Activated naive CD4-positive, alpha-beta T cell (primary cell): ENCODE measurements at places on chromosomes 3 and 15.

GRCh38 chr3:11282250-11283138 lies 10.3 kb downstream of the ATG7 start:
- no peak for DNase-seq

GRCh38 chr15:63488398-63488960 lies 15.9 kb upstream of the USP3 start:
- no peak for DNase-seq

- DNase-seq, result no peak
Observed at GRCh38 chr15:56537881-56538280, 72.9 kb upstream of the MNS1 start.

DNA sequence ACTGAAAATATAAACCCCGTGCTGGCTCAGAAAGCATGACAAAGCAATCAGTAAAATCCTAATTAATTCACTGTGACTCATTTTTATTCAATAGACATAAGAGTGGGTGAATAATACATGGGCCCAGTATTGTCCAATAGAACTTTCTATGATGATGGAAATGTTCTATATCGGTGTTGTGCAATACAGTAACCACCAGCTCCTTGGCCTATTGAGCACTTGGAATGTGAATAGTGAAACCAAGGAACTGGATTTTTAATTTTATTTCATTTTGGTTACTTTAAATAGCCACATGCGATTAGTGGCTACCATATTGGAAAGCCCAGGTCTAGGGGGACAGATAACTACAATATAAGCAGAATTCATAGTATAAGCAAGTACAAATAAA lies 69.8 kb upstream of the PPP2R3A start:
- DNase-seq, result no peak

GRCh38 chr3:107910713-107911259 lies 180.0 kb downstream of the CD47 start:
- DNase-seq, result no peak

DNA sequence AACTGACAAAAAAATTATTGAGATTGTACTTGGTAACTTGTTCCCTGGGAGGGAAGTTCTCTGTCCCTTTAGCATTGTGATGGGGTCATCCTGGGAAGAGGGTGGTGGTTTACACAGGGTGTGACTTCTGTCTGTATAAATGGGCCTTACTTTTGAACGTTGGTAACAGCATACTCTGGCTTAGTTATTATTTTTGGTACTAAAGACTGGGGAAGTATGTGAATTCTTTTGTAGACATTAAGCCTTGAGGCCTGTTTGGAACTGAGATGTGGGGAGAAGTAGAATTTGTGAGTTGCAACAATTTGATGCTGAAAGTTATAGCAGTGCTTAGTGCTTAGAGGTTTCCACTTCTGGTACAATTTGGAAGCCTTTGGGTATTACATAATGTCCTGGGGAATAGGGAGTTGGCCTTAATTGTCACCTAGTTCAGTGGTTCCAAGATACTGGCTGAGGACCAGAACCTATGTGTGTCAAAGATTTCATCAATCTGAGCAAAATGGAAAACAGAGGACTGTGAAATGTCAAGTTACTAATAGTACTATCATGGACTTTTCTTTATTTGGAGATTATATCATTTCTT lies 15.9 kb downstream of the TLNRD1 start:
- no peak for DNase-seq

- DNase-seq, result no peak
Observed at GRCh38 chr3:52240059-52240885, 1.3 kb upstream of the TWF2 start.

GRCh38 chr3:3201611-3202010 lies 22.1 kb upstream of the CRBN start:
- no peak for DNase-seq

GRCh38 chr3:16765661-16766060 lies 119.1 kb upstream of the PLCL2 start:
- no peak for DNase-seq

- no peak for DNase-seq
Observed at GRCh38 chr3:10352146-10352911, 31.4 kb upstream of the SEC13 start.

GRCh38 chr3:43709022-43709421 lies 18.3 kb downstream of the ABHD5 start:
- DNase-seq, result no peak

DNA sequence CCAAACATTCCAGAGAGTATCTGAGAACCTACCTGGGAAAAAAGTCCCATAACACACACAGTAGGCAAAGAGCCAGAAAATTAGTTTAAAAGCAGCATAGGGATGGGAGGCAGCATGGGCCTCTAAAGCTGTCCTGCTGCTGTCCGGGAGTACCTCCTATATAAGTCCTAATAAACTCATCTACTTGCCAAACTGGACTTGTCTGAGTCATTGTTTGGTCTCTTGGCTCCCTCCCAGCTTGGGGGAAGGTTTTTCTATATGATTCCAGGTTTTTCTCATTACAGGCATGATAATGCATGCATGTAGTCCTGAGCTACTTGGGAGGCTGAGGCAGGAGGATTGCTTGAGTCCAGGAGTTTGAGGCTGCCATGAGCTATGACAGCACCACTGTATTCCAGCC lies 17.5 kb upstream of the HACD2 start:
- no peak for DNase-seq

DNA sequence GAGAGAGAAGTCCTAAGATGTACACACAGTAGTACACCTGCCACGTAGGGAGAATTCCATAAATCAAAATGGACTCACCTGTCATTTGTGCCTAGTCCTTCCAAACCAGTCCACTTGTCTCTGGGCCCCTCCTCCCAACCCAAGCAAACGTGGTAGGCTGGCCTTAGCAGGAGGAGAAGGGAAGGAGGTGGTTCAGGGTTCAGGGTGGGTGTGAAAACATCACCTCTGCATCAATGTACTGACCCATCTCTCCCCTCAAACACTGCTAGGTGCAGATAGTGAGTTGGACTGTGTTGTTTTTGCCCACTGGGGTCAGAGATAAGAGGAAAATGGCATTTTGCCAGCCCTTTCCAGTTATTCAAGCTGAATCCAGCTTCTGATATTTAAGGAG lies 99.3 kb downstream of the MME start:
- DNase-seq, result no peak

DNA sequence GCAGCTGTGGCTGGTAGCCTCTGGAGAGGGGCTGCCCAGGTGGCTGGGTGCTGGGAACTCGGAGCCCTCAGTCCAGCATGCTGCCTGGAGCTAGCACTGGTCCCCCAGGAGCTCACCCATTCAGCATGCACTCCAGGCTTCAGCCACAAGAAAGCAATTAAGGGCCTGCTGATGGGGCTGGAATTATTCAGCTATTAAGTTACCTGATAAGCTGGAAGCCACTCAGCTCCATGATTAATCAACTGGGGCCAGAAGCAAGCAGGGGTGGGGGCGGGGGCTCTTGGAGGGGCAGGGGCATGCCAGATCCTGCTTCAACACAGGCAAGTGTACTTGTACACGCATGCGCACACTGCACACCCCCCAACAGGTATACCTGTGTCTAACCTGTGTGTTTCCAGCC lies 22.1 kb upstream of the TMEM115 start:
- no peak for DNase-seq

DNA sequence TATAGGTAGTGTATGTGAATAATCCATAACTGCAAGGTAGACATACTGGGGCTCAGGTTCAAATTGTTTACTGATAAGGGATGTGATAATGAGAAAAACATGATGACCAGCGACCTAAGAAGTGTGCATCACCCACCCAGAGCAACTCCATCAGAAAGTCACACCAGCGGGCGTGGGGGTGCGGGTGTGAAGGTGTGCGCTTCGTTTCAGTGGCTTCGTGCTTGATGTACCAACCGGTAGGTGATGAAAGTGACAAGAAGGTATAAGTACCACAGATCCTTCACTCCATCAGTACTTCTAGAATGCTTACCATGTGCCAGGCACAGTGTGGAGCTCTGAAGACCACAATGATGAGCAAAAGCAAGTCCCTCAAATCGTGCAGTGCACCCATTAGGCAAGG lies 11.2 kb downstream of the ANP32A start:
- no peak for DNase-seq

- DNase-seq, result no peak
Observed at GRCh38 chr3:105417525-105418289, 51.0 kb downstream of the ALCAM start.

GRCh38 chr3:114441386-114441785 lies 147.6 kb downstream of the TIGIT start:
- DNase-seq, result no peak

DNA sequence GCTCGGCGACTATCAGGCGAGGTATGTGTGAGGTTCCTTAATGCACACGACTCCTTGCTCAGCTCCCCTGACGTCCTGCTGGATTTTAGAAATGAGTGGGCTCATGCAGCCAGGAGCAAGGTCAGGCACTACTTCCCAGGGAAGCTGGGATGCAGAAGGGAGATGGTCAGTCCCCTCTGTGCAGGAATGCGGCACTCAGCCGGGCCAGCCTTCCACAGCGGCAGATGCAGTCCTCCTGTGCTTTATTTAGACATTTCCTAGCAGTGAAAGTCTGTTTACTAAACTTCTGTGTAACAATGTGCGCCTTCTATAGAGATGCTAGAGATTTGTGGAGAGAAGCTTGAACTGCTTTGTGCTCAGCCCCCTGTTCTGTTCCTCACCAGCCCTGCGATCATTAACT lies 252.1 kb downstream of the SLCO3A1 start:
- no peak for DNase-seq

DNA sequence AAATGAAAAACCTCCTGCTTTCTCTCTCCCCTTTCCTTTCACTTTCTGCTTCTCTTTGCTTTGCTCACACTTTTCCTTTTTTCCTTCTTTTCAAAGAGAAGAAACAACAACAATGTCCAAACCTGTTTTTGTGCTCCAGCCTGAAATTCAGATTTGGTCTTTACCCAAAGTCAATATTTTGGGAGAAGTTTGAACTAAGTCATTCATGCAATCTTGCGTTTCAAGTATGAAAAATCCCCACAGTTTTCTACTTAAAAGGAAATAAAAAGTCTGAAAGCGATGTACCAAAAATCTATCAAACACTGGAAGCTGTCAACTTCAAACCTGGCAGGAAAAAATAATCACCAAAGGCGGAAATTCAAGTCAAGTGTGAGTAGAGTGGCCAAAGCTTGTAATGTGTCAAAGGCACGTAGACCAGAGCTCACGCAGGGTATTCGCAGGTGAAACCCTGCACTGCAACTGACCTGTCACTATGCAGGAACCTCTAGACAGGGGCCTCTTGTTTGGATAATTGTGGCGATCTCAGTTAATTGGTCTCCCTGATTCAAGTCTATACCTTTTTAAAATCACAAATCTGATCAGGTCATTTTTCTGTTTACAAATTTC lies 118.8 kb upstream of the GALNT15 start:
- DNase-seq, result no peak

DNA sequence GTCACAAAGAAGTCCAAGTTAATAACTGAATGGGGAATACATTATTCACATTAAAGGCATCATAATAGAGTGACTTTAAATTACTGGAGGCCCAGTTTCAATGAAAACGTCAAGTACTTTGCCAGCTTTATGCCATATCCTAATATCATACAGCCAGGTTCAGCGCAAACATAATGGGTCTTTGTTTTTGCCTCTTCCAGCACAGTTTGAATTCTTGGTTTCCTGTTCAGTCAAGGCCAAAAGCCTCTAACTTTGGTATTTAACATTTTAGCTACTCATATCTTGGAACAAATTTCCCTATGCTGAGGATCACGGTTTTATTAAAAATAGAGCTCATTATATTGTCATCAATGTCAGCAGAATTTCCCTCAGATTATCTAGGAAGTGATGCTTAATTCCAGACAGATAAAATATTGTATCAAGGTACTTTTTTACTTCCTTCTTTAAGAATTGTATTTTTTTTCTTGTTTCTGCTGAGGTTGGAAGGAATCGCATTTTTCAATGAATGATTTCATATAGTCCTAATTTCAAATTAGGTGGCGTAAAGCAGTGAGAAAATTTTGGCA lies 269.2 kb downstream of the THRB start:
- no peak for DNase-seq

GRCh38 chr3:113231827-113232253 lies 20.5 kb downstream of the BOC start:
- no peak for DNase-seq

GRCh38 chr3:76016111-76016510 lies 230.8 kb upstream of the ZNF717 start:
- DNase-seq, result no peak

- no peak for DNase-seq
Observed at GRCh38 chr15:48712546-48712945, 67.0 kb upstream of the FBN1 start.

- DNase-seq, result no peak
Observed at GRCh38 chr15:91424001-91424400, 323.9 kb downstream of the SV2B start.
